ENCODE measurements at places on chromosomes 16 and 17. TPM values are rescaled to one million over a fixed set of nuclear protein-coding genes. Genes with fewer than 3 reads are reported as not detected.

Gene RASD1
- total RNA-seq = 1.8 TPM

Gene OTOP3
- total RNA-seq = not detected

Gene CREBBP
- total RNA-seq = 19.3 TPM

Gene KIF18B
- 3.2 TPM for total RNA-seq

Gene PROCA1
- total RNA-seq = 1.2 TPM

Gene CBLN1
- not detected for total RNA-seq

Gene PRR35
- not detected for total RNA-seq

Gene CCL16
- not detected for total RNA-seq

Gene KRTAP16-1
- total RNA-seq = not detected

Gene G6PC1
- total RNA-seq = not detected

Gene RND2
- total RNA-seq = 0.30 TPM

All from smooth muscle cell of the umbilical artery (primary cell).